ENCODE measurements at places on chromosomes 2 and 18.
A peak's percentile ranks its signal among the peaks of the same experiment; 100 is the strongest.

GRCh38 chr2:190530248-190530900 is 4.1 kb downstream of the NEMP2 start:
- no peak for DNase-seq

DNA sequence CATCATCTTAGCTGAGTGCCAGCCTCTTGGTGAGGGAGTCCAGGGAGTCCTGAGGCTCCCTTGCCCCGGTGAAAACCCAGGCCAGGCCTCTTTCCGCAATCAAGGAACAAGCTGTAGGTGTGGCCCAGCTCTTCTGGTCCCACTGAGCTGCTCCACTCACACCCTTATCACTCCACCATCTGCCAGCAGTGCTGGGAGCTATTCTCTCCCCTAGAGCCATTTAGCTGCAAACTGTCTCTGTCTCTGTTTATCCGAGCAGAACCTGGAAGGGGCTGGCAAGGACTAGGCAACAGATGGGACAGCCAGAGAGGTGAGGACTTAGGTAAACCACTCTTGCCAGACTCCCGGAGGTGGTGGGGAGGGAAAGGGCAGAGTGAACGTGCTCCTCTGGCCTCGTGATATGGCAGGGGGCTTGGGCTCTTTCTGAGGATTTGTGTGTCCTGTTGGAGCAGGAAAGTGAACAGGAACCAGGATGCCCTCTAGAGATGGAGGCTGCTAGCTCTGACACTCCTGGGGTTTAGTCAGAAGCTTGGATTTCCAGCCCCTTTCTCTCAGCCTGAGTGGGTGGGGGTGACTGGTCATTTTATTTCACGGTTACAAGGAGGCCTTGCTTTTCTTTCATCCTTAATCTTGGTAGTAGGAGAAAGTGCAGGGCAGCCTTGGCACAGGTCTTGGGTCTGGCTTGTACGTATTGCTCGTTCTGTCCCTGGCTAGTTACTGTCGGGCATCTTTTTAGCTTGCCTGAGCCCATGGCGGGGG is 19.6 kb downstream of the B3GNT2 start:
- DNase-seq = no peak

DNA sequence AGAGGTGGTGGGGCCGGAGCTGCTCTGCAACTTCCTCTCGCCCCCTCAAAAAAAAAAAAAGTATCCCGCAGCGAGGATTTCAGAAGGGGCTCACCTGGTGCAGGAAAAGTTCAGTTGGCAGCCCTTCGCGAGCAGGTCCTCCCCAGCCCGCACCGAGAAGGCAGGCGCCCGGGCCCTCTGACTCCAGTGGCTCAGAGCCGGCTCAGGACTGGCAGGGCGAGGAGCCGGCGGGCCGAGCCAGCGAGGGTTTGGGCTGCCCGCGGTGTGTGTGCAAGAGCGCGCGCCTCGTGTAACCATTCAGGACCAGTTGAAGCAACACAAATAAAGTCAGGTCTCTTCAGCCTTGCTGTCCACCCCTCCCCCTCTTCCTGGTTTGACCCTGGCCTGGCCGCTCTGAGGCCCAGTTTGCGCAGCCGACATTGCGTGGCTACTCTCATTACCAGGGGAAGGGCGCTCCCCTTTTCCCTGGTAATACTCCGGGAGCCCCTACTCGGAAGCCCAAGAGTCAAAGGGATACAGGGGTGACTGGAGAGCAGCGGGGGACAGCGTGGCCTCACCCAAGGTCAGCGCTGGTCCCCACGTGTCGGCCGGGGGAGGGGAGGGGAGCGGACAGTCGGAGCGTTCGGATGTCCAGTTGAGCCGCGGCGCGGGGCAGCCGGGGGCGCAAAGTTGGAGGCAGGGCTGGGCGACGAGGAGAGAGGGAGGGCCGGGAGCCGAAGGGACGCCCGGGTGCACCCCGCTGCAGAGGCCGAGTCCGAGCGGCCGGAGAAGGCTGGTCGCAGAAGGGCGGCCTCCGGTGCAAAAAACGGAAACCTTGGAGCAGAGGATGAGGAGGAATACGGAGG is 12.3 kb downstream of the EN1 start:
- DNase-seq = no peak

GRCh38 chr2:46690825-46691224 is 211.5 kb downstream of the TMEM247 start:
- DNase-seq = no peak

- no peak for DNase-seq
Observed at GRCh38 chr2:54947136-54947535, 103.1 kb downstream of the RTN4 start.

GRCh38 chr2:51120754-51121280 is 88.9 kb upstream of the NRXN1 start:
- DNase-seq = no peak

- no peak for DNase-seq
Observed at GRCh38 chr2:30412684-30413570, 34.1 kb upstream of the LCLAT1 start.

DNA sequence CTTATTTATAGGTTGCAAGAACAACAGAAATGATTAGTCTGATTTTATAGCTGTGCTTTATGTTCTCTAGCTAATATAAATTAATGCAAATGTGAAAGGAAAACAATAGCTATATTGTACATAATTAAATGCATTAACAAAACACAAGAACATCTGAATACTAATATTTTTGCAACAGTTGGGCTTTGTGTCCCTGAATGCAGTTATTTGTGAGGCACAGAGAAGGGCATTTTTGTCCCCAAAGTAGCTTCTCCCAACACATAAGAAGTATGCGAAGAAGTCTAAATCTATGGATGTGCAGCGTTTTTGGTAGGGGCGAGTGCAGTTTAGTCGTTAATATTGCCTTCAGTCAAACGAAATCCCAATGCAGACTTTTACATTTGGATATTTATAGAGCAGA is 110.0 kb downstream of the MBP start:
- DNase-seq = no peak

DNA sequence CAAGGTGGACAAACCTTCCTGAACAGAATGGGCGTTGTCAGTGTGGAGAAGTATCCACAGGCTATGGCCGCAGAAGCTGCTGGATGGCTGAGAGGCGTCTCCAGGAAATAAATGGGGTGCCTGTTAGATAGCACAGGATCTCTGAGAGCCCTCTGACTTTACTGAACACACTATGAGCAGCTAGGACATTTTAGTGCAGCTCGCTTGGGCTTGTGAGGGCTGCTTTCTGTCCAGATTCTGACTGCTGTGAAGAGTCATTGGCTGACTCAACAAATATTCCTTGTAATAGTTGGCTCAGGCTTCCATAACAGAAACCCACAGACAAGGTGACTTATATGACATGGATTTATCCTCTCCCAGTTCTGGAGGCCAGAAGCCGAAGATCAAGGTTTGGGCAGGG is 100.2 kb upstream of the SNTG2 start:
- DNase-seq = no peak

GRCh38 chr2:212421556-212422334 is 116.9 kb downstream of the ERBB4 start:
- DNase-seq = no peak

GRCh38 chr2:122451040-122451439 is 695.6 kb downstream of the TSN start:
- DNase-seq = no peak

DNA sequence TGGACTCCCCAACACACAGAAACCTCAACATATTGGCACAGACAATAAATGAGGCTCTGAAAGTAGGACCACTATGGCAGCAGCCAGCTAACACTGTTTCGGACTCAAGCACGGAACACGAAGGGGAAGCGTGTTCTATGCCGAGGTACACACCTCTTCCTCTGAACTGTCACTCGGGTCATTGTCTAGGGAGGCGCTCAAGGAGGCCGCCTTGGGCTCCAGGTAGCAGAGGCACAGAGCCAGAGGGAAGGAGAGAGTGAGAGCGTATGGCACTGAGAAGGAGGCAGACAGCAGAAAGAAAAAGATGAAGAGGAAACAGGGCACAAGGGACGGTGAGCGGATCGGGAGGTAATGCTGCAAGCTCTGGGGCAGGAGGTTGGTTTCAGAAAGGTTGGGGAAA is 120.1 kb upstream of the ZBTB14 start:
- no peak for DNase-seq

GRCh38 chr2:172740856-172741255 is 5.2 kb downstream of the RAPGEF4 start:
- no peak for DNase-seq

- DNase-seq = peak; percentile 60
Observed at GRCh38 chr18:45879681-45880655, 54.5 kb downstream of the SIGLEC15 start.

GRCh38 chr18:46663539-46663938 is 6.5 kb upstream of the LOXHD1 start:
- no peak for DNase-seq

- DNase-seq = no peak
Observed at GRCh38 chr18:6652098-6652497, 77.4 kb upstream of the ARHGAP28 start.

DNA sequence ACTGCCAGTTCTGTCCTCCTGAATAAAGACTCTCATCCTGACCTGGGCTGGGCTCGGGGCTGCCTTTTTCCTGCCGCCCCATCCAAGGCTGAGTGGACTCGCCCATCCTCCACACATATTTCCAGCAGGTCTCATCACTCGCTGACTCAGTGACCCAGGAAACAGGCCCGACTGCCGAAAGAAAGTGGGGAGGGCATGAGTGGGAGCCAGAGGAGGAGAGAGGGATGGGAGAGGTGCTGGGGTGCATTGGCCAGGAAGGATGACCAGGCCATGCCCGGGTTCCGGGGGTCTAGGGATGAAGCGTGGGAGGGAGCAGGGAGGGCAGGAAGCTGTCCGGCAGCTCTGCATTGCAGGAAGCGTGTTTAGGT is 66.7 kb downstream of the TWIST2 start:
- DNase-seq = no peak

GRCh38 chr2:158723181-158723838 is 71.8 kb upstream of the DAPL1 start:
- no peak for DNase-seq

DNA sequence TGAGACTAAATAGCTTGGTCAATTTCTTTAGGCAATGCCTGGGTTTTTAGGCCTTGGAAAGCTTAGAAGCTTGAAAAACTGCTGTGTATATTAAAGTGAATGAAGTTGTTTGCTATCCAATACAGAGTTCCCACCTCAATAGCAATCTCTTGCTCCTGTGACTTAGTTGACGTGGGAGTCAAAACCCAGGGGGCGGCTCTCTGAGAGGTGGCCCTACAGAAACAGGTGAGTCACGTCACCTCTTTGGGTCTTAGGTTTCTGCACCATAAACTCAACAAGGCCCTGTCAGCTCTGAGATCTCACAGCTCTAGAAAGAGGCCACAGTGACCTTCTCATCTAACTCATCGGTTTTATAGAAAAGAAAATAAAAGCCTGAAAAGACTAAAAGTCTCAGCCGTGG is 79.6 kb downstream of the ADD2 start:
- no peak for DNase-seq

GRCh38 chr2:26330604-26331003 is 15.3 kb upstream of the SELENOI start:
- DNase-seq = no peak

- no peak for DNase-seq
Observed at GRCh38 chr18:57687970-57688369, 66.3 kb upstream of the NARS1 start.

GRCh38 chr18:13606604-13607254 is 119.6 kb downstream of the FAM210A start:
- DNase-seq = no peak

DNA sequence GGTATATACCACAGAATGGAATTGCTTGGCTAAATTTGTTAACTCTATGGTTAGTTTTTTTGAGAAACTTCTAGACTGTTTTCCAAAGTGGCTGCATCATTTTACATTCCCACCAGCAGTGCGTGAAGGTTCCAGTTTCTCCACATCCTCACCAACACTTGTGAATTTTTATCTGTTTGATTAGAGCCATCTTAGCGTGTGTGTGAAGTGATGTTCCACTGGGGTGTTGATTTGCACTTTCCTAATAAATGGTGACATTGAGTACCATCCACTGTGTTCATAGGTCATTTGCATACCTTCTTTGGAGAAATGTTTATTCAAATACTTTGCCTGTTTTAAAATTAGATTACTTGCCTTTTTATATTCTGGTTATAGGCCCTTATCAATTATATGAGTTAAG is 37.5 kb upstream of the HS6ST1 start:
- no peak for DNase-seq

DNA sequence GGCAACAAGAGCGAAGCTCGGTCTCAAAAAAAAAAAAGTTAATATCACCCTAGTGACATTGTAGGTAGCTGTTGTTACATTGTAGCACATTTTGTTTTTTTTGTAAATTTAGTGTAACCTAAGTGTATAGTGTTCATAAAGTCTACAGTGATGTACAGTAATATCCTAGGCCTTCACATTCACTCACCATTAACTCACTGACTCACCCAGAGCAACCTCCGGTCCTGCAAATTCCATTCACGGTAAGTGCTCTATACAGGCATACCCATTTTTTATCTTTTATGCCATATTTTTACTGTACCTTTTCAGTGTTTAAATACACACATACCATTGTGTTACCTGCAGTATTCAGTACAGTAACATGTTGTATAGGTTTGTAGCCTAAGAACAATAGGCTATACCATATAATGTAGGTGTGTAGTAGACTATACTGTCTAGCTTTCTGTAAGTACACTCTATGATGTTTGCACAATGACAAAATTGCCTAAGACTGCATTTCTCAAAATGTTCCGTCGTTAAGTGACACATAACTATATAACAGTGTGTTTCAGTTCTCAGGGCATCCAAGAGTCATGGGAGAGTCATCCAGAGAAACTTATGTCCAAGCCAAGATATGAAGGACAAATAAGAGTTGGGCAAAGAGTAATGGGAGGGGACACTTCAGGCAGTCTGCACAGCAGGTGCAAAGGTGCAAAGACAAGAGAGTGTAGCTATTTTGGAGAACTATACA is 68.4 kb downstream of the TANK start:
- no peak for DNase-seq

- DNase-seq = no peak
Observed at GRCh38 chr18:48194591-48195181, 214.5 kb downstream of the ZBTB7C start.

GRCh38 chr2:150620855-150621254 is 133.4 kb upstream of the RND3 start:
- DNase-seq = no peak

GRCh38 chr18:37299471-37300304 is 265.9 kb downstream of the CELF4 start:
- no peak for DNase-seq

Measured in activated CD4-positive, alpha-beta T cell treated with anti-CD3 and anti-CD28 coated beads, Interleukin-2, amount 50 U/mL, for 4 hours (primary cell).